RPMI8226 (cell line): ENCODE measurements at places on chromosomes 16 and 17.
A peak's percentile ranks its signal among the peaks of the same experiment; 100 is the strongest.

DNA sequence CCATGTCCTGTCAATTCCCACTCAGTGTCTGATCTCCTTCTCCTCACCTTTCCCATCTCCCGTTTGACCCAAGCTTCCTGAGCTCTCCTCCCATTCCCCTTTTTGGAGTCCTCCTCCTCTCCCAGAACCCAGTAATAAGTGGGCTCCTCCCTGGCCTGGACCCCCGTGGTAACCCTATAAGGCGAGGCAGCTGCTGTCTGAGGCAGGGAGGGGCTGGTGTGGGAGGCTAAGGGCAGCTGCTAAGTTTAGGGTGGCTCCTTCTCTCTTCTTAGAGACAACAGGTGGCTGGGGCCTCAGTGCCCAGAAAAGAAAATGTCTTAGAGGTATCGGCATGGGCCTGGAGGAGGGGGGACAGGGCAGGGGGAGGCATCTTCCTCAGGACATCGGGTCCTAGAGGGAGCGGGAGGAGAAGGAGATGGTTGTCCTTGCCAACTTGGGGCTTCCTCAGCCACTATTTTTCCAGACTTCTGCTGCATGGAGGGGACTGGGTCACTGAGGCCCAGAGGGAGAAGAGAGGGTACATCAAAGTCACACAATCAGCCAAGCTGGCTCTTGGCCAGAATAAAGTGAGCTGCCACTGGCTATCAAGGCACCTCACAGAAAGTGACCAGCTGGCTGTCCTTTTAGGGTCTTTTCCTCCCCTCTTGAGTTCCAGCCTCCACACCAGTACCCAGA, 1.9 kb upstream of the TBC1D10B start:
- DNase-seq = no peak

- no peak for DNase-seq
Measured at GRCh38 chr17:47803751-47804150, 17.8 kb downstream of the OSBPL7 start.

DNA sequence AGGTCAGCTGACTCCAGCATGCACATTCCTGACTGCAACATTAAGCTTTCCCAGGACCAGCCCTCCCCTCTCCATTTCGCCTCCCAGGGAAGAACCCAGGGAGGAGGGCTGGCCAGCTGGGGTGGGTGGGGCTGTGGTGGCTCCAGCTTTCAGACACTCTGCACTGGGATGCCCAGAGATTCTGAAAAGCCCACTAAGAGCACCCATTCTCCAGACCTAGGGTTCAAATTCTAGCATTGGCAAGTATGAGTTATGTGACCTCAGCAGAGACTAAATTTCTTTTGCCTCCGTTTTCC, 7.8 kb downstream of the DLX3 start:
- DNase-seq = no peak

GRCh38 chr17:45366049-45366448, 49.2 kb upstream of the MAP3K14 start:
- no peak for DNase-seq

DNA sequence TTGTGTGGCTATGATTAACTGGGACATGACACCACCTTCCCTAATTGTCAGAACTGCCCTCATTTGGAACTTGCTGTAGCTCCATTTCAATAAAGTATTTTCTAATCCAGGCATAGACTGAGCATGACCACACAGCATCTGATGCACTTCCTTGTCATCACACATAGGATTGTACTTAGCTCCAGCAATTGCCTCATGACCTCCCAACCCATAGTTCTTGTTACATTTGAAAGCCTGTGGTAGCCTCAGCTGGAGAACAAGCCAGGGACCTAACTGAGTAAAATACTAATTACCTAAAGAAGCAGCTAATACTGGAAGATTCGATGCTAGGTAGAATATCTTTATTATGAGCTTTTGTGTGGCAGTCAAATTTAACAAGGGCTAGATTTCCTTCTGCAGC, 187.3 kb upstream of the KIF2B start:
- no peak for DNase-seq

- DNase-seq = no peak
Measured at GRCh38 chr17:7992924-7993323, 9.5 kb upstream of the GUCY2D start.

GRCh38 chr17:62100055-62100454, 35.0 kb upstream of the MED13 start:
- DNase-seq = no peak

DNA sequence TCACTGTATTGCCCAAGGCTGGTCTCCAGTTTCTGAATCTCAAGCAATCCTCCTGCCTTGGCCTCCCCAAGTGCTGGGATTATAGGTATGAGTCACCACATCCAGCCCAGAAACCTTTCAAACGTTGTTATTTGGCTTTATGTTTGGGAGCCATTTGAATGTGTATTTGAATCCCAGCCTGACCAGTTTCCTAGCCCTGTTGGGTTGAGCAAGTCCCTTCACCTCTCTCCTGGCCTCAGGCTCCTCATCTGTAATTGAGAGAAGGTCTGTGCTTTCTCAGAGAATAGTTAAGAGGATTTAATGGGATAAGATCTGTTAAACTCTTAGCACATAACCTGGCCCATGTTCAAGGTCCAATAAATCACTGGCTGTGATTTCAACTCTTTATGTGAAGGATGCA, 385.8 kb upstream of the RBFOX1 start:
- DNase-seq = no peak

DNA sequence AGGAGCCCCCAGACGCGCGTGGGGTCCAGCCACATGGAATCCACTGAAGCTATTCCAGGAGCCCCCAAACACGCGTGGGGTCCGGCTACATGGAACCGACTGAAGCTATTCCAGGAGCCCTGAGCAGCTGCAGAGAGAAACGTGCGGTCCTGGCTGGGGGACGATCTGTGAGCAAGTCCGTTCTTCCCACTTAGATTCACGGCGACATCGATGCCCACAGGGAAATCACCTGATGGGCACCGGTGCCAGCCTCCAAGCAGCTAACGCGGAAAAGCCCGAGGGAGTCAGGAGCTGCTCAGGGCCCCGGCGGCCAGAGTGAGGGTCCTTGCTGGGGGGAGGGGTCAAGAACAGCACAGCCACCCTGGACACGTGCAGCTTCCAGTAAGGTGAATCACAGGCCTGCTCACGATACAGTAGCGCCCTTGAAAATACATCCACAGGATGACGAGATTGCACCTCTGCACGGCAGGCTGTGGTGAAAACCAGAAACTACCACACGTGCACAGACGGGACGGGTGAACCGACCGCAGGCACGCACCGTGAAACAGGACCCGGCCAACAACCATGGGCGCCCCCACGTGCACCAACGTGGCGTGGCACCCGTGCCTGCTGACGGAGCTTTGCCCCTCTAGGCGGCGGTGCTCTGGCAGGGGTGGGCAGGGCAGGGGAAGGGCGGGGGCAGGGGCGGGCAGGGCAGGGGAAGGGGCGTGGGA, 77.7 kb upstream of the GNG13 start:
- DNase-seq = peak; percentile 90

DNA sequence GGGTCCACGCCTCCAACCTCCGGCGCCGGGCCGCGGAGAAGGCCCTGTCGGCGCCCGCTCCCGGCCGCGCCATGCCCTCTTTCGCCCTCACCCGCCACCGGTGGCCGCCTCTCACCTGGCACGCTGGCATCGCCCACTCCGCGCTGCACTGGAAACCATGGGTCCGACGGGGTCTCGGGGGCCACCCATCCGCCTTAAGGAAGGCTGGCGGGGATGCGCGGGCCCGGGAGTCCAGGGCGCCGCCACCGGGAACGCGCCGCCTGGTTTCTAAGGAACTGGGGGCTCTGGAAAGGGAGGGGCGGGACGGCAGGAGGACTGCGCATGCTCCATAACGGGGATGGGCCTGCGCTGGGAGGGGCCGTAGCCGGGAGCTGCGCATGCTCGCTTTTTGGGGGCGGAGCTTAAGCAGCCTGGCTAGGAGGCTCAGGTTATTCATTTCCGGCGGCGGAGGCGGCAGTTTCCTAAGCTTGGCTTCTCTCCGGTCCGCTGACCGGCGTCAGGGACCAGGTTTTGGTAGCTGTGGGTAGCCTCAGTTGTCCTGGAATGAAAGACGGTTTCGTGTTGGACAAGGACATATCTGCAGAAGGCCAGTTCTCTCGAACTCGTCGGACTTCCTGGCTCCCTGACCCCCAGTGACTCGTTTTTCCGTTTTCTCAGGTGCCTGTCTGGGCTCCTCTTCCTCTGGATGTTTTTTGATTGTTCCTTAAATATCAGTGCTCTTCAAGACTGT, at the start of gene GFOD2:
GFOD2 (minus strand) TSS at position 269 of the 730 bp plus-strand sequence. CDS start 33,601 bp downstream, outside the sequence.
- DNase-seq = peak; percentile 98
